ENCODE measurements at places on chromosomes 1 and 21. TPM values are rescaled to one million over a fixed set of nuclear protein-coding genes. Genes with fewer than 3 reads are reported as not detected.

CFHR5 gene
- not detected for total RNA-seq

SPRR3 gene
- not detected for total RNA-seq

NUP210L gene
- 0.15 TPM for total RNA-seq

CYYR1 gene
- not detected for total RNA-seq

PRR9 gene
- total RNA-seq, result not detected

AMY1B gene
- total RNA-seq, result not detected

UBXN10 gene
- total RNA-seq, result 1.4 TPM

TSSK3 gene
- total RNA-seq, result 1.2 TPM

All from T-helper 1 cell treated with Interleukin-12 subunit alpha and Interleukin-12 subunit beta and Interleukin-4 antibody, amounts not matched to agents 30 ng/mL and 1 ng/mL, for 36 hours (primary cell).